ENCODE measurements at places on chromosomes 3 and 15.

DNA sequence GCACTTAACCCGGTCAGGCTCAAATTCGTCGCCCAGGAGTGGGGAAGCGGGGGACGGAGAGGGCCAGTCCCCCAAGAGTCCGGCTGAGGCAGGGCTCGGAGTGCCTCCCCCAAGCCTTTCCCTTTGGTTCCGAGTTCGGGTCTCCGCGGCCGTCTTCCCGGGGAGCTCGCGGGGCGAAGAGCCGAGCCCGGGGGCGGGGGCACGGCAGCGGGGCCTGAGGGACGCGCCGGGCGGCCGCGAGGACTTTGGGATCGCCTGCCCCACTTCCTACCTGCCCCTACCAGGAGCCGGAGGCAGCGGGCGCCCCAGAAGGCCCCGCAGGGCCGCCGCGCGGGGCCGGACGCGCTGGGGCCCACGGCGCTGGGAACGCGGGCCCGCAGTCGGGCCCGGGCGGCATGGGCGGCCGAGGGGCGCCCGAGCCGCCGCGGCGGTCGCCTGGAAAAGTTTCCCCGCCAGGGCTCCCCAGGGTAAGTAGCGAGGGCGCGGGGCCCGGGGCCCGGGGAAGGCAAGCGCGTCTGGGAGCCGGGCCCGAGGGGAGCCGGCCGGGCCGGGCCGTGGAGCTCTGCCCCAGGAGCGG, 2.8 kb downstream of the FURIN start:
- peak; percentile 73 for DNase-seq

DNA sequence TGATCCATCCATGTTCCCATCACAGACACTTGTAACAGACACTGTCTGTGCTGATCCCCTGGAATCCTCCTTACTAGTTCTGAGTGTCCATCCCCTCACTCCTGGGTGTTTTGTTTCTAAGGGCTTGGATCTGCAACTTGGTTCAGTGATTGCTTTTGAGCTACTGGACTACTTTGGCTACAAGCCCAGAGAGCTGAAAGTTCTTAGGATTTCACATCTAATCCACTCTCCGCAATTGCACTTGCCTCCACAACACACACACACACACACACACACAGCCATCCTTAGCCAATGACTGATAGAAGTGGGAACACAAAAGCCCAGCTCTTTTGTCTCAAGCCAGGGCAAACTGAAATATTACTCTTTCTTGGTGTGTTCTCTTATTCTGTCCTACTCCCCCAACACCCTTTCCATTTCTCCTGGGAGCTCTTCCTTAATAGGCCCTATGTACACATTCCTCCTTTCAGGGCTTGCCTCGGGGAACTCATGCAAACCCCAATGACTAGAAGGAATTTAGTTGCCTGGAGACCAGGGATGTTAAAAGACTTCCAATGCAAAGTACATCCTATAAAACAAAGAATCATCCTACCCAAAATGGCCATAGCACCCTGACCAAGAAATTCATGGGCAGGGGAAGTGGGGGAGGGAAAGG, 206.1 kb upstream of the UBE2E2 start:
- no peak for DNase-seq

GRCh38 chr15:66178531-66178910, 75.0 kb downstream of the MEGF11 start:
- no peak for DNase-seq

DNA sequence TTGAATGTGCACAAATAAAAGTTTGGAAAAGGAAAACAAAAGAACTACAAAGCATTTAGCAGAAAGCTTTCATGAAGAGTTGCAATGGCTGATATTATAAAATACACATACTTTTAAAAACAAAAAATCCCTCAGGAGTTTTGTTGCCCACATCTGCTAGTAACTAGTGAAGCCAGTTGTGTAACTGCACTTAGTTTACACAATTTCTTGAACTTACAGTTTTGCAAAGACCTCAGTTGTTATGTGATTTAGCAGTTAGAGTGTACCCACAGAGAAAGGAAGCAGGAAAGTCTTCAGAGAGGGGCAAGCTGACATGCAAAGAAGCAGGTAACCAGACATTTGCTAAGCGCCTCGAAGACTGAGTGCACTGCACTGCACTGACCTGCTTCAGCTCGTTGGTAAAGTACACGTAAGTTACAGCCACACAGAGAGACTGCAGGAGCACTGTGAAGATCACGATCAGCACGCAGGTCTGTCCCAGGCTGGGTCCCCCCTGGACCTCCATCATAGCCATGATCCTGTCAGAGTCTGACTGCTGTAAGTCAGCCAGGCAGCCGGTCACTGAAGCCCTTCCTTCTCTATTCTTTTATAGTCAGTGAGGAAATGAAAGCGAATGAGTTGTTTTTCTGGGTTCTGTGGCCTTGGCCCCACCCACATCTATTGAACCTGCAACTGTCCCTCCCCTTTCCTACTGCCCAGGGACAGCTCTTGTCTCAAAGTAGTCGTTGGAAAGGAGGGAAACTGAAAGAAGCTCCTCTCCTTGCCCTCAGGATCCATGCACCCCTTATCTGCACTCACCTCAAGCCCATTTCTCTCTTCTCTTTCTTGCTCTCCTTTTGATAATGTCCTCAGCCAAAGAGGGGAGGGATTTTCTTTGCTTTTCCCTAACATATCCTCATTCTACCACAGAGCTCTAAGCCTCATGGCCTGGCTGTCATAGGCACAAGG, at the start of gene TNFSF10:
TSS of gene TNFSF10 (minus strand) at position 560 of the 948 bp plus-strand sequence. CDS start at position 514, 46 bp downstream.
- DNase-seq: peak; percentile 95

DNA sequence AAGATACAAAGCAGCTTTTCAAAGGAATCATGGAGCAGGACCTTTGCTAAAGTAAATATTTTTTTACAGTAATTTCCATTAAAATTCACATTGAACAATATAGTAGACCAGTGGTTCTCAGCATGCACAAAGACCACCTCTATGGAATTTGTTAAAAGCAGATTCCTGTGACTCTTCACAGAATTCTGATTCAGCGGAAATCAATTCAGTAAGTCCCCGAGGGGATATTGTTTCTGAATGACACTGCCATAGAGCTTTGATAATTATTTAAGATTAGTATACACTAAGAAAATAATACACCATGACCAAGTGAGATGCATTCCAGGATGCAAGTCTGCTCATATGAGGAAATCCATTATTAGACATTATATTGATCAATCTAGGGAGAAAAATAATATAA, 161.9 kb upstream of the TNIK start:
- no peak for DNase-seq

DNA sequence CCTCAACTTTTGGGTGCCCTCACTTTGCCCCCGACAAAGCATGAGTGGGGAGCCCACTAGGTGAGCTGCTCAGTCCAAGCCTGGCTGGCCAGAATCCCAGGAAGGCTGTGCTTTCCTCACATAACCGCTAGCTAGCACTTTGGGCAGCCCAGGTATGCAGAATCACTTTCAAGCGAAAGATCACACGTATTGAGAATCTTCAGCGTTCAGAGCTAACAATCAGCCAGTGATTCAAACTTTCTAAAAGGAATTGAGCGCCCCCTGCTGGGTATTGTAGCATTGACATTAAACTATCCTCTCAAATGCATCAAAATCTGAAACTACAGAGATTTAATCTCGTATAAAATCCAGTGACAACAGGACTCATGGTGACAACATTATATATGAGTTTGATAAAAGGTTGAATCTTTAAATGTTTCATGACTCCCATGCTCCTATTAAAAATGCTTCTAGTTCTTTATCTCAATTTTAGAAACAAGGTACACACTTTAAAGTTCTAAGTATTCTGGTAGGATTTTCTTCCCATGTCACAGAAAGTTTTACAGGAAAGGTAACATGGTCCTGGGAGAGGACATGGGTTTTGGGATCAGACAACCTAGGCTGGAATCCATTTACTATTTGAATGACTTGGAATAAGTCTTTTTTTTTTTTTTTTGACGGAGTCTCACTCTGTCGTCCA, 11.8 kb downstream of the ANAPC13 start:
- DNase-seq: peak; percentile 32

- no peak for DNase-seq
Observed at GRCh38 chr15:89322822-89323221, 11.8 kb downstream of the POLG start.

DNA sequence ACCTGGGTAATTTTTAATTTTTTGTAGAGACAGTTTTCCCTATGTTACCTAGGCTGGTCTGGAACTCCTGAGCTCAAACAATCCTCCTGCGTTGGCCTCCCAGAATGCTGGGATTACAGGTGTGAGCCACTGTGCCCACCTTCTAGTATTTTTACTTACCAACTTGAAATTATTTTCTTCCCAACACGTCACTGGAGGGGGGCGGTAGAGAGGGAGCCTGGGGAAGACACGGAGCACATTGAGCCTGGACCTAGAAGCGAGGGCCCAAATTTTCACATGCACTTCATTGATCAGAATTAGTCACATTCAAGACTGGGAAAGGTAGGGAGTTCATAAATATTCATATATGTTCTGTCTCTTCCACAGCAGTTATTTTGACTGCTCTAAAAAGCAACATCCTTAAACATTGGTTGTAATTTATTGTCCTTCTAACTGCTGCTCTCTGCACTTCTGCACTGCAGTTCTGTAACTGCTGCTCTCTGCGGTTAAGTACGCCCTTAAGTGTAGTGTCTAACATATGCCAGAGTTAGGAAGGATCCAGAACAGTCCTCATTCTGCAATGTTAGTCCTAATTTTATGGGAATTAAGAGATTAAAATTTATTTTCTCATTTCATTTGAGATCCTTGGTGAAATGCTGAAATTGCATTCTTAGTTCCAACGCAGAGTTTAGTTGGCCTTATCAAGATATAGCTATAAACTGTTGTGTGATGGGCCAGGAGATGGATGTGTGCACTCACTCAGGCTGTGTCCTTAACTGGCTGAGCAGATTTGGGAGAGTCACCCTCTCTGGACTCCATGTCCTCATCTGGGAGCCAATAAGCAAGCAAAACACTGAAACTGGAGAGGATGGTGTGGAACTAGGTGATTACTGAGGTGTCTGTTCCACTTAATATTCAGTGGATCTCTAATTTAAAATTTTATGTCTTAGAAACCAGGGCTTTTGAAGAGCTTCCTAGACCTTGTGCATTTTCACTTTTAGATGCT, 98.2 kb downstream of the STRIT1 start:
- no peak for DNase-seq

DNA sequence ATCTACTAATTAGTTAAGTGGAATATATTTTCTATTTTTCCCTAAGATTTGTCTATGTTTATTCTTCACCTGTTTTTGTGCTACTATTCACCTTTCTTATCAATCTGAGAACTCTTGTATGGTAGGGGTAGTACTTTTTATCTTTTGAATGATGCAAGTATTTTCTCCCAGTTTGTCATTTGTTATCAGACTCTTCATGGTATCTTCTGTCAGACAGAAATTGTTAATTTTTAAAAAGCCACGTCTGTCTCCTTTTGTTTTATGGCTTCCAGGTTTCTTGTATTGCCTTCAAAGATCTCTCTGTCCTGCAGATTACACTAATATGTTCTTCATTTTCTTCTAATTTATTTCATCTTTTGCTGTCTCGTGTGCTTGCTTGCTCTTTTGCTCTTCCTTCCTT, 184.3 kb downstream of the PCCB start:
- DNase-seq: no peak

GRCh38 chr15:72242775-72243370, 11.9 kb upstream of the PKM start:
- no peak for DNase-seq

- no peak for DNase-seq
Observed at GRCh38 chr15:38689522-38689921, 124.9 kb upstream of the RASGRP1 start.

DNA sequence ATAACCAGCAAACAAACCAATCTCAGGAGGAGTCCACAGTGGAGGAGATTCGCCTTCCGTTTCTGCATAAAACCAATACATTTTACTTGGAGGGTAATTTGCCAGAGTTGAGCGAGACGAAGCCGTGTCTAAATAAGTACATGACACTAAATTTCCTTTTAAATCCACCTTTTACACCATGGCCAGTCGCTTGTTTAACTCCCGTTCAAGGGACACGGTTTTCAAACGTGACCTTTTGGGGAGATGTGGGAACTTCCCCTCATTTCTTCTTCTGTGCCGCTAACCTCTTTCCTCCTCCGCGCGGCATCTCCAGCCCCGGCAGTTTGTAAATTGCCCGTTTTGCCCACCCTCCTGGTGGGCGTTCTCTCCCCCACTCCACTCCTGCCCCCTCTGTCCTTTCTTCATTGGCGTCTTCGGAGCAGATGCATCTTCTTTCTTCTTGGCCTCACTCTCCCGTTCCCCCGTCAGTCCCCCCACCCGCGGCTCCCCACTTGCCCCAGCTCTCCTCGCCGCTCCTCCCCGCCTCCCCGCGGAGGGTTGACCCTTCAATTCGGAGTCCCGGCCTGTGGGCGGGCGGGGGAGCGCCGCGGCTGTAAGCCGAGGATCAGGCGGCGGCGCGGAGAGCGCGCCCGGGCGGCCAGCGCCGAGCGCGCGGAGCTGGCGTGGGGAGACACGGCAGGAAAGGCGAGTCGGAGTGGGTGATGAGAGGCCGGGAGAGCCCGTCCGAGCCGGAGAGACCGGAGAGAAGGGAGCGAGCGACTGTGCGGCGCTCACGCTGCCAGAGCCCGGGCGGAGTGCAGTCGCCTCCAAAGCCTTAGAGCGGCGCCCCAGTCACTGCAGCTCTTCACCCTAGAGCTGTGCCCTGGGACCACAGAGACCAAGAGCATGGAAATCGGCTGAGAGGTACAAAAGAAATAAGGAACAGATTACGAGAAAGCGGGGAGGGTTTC, at the start of gene NLGN1:
TSS of gene NLGN1 (plus strand) at position 584 of the 950 bp plus-strand sequence.
- DNase-seq: peak; percentile 60

DNA sequence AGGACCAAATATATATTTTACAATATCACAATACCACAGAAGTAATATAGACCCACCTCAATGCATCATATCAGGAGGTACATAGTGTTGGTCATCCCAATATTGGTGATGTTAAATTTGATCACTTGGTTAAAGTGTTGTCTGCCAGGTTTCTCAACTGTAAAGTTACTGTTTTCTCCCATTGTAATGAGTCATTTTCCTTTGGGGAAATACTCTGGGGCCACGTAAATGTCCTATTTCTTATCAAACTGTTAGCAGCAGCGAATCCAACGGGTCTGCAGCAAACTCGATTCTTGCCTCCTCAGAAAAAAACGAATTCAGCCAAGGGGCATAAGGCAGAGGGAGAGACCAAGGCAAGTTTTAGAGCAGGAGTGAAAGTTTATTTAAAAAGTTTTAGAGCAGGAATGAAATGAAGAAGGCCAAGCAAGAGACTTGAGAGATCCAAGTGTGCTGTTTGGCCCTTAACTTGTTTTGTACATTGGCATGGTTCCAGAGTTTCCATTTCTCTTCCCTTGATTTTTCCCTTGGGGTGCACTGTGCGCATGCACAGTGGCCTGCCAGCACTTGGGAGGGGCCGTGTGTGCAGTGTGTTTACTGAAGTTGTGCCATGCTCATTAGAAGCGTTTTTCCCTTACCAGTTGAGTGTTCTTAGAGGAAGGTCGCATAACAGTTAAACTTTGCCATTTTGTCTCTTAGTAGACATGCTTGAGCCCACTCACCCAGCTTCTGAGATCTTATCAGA, 512.5 kb downstream of the AGBL1 start:
- no peak for DNase-seq

DNA sequence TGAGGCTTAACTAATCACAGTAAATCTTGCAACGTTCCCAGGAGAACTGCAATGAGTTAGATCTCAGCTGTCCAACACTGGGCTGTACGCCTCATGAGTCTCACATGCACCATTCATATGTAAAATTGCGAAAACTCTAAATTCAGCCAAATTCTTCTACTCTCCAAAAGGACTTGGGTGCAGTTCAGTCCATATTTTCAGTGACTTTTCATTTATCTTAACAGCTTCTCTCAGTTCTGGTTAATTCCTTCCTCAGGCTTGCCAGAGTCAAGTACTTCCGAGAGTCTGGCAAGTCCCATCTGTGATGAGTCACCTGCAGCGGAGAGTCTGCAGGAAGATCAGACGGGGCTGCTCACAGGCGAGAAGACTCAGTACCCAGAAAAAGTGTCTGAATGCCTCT, 11.5 kb downstream of the CCDC80 start:
- no peak for DNase-seq
